ENCODE measurements at places on chromosomes 5 and 9.

GRCh38 chr9:125908136-125908535 is 161.0 kb downstream of the PBX3 start:
- no peaks in the 10 kb centered on the region for H3K27me3 ChIP-seq
- no peak for DNase-seq
- peaks cover 12% of the 10 kb centered on the region for H3K4me1 ChIP-seq
- H3K27ac ChIP-seq = no peak overlapping the region
- H3K36me3 ChIP-seq = no peaks in the 10 kb centered on the region

- no peak overlapping the region for H3K27ac ChIP-seq
- H3K4me3 ChIP-seq = no peak overlapping the region
- no peaks in the 10 kb centered on the region for H3K27me3 ChIP-seq
- DNase-seq = no peak
Measured at GRCh38 chr9:112443200-112443599, 43.4 kb upstream of the KIAA1958 start.

- H3K4me1 ChIP-seq = no peaks in the 10 kb centered on the region
- H3K27ac ChIP-seq = no peak overlapping the region
- no peak overlapping the region for H3K4me3 ChIP-seq
- no peaks in the 10 kb centered on the region for H3K27me3 ChIP-seq
Measured at GRCh38 chr5:165576678-165577275, 2071.4 kb downstream of the MAT2B start.

- no peak overlapping the region for H3K27ac ChIP-seq
- H3K4me3 ChIP-seq = no peak overlapping the region
- no peaks in the 10 kb centered on the region for H3K4me1 ChIP-seq
- peaks cover 65% of the 10 kb centered on the region for H3K27me3 ChIP-seq
Measured at GRCh38 chr9:136255896-136256890, 10.6 kb upstream of the QSOX2 start.

DNA sequence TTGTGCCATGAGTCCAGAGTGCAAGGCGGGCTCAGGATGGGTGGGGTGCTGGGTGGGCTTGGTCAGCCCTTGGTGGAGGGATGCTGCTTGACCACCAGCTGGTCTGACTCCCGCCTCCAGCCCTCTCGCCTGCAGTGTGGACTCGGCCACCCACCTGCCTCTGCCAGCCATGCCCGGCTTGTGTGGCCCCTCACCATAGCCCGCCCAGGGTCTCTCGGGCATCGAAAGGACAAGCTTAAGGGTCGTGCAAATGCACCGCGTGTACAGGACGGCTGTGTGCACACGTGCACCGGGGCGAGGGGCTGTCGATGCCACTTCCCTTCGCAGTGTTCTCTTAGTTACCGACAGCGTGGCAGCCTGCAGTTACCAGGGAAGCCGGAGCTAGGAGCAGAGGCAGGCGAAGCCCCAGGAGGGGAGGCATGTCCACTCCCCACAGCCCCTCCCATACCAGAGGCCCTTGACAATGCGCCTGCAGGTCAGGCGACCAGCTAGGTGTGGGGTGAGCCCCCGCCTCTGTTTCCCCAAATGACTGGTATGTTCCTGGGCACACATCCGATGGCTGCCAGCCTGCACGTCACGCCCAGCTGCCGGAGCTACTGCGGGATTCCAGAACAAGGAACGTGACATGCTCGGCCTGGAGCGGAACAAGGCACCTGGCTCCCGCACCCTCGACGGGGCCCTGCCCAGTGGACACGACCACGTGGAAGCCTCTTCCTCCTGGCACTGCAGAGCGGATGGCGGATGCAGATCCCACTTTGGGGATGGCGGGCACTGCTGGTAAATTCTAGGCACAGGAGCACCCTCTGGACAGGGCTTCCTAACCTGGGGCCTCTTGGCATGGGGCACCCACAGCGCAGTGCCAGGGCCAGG is 7.8 kb downstream of the LCN9 start:
- H3K27ac ChIP-seq = no peak overlapping the region
- H3K4me3 ChIP-seq = no peak overlapping the region

DNA sequence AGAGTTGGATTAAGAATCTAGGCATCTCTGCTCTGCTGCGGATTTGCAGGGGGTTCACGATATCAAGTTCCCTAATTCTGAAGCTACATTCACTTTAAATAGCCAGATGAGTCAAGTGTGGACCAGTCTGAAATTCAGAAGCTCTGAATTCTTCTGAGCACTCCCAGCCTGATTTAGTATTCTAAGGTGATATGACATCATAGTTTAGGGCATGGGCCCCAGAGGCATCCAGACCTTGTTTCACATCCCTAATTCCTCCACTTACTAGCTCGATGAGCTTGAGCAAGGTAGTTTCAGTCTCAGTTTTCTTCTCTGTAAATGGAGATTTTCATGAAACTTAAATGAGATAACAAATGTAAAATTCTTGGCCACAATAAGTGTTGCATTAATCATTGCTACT is 65.2 kb downstream of the TMEM167A start:
- no peak for DNase-seq
- no peaks in the 10 kb centered on the region for H3K36me3 ChIP-seq
- H3K27ac ChIP-seq = no peak overlapping the region
- H3K4me1 ChIP-seq = no peaks in the 10 kb centered on the region
- no peaks in the 10 kb centered on the region for H3K27me3 ChIP-seq

GRCh38 chr5:168354397-168354796 is 63.0 kb downstream of the WWC1 start:
- H3K36me3 ChIP-seq = no peaks in the 10 kb centered on the region
- no peaks in the 10 kb centered on the region for H3K4me1 ChIP-seq
- H3K4me3 ChIP-seq = no peak overlapping the region
- H3K27ac ChIP-seq = no peak overlapping the region

DNA sequence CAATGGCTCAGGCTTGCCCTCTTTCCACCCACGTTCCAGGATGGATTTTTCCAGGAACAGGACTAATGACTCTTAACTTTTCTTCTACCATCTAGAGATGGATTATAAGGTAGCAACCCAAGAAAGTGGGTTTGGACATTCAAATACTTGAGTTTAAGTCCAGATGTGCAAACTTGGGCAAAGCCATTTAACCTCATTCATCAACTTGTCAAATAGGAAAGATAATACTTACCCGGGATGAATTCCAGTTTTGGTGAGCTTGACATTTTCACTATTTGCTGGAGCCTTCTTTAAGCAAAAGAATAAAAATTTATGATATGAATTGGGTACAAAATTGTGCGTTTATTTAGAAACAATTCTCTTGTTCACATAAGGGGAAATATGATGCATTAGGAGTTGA is 44.3 kb upstream of the ZBED3 start:
- no peak for DNase-seq
- H3K27ac ChIP-seq = no peak overlapping the region
- no peaks in the 10 kb centered on the region for H3K27me3 ChIP-seq
- H3K4me3 ChIP-seq = no peak overlapping the region

DNA sequence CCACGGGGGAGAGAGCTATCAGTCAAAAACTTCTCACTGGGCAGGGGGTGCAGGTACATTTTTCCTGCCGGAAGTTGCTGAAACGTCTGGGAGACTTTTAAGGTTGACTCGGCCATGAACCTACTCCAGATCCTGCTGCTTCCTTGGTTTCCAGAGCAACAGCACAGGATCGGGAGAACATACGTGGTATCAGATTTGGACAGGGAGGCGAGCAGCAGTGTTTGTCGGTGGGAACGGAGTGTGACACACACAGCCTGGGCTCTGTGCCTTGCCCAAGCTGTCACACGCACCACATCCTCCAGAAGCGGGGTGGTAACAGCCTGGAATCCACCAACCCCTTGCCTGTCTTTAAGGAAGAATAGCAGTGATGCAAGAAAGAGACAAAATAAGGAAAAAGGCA is 276.5 kb downstream of the SLIT3 start:
- no peak for DNase-seq
- no peak overlapping the region for H3K4me3 ChIP-seq
- H3K36me3 ChIP-seq = no peaks in the 10 kb centered on the region

DNA sequence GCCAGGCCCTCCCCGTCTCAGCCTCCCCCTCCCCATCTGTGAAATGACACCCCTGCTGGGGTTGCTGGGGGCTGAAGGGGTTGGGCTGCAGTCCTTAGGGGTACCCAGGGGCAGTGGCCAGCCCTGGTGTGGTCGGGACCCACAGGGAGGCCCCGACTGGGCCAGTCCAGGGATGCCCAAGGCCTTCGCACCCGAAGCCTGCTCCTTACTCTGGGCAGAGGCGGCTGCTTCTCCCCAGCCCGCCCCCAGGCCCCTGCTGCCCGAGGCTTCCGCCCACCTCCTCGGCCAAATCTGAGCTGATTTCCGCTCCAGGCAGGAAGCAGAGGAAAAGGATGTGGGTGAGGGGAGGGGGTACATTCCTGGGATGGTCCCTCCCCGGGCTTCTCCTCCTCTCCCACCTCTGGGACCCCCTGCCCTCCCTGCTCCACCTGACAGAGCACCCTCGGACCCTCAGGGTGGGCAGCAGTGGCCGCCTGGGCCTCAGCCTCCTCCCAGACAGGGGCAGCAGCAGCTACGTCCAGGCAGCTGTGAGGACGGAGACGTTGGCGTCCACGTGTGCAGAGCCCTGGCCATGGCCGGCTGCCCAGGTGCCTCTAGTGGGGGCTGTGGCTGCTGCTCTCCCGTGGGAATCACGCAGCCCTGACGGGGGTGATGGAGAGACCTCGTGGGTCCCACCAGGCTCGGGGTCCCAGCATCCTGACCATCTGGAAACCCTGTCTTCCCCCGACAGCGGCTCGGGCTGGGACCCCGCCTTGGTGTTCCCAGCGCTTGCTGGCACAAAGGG is 4.2 kb upstream of the NRARP start:
- no peak for DNase-seq
- H3K36me3 ChIP-seq = no peaks in the 10 kb centered on the region
- H3K4me3 ChIP-seq = peak overlapping the region; percentile 39
- H3K4me1 ChIP-seq = peaks cover 53% of the 10 kb centered on the region
- no peaks in the 10 kb centered on the region for H3K27me3 ChIP-seq

DNA sequence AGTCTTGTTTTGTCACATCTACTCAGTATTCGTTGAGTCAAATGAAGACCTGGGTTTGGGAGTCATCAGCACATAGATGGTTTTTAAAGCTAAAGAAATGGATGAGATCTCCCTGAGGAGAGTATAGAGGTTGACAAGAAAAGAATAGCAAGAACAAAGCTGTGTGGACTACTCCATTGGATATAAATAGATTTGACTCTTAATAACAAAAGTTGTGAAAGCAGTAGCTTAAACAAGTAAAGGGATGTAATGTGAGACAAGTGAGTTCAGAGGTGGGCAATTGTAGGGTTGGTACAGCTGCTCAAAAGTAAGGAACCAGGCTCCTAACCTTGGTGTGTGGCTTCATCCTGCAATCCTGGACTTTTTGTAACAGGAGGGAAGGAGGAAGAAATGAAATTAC is 49.3 kb downstream of the CSNK1G3 start:
- no peak overlapping the region for H3K27ac ChIP-seq
- peaks cover 5% of the 10 kb centered on the region for H3K36me3 ChIP-seq
- no peak overlapping the region for H3K4me3 ChIP-seq
- H3K27me3 ChIP-seq = no peaks in the 10 kb centered on the region

- no peak overlapping the region for H3K4me3 ChIP-seq
- H3K36me3 ChIP-seq = no peaks in the 10 kb centered on the region
- peaks cover 23% of the 10 kb centered on the region for H3K4me1 ChIP-seq
- no peak for DNase-seq
Measured at GRCh38 chr5:126508251-126508961, 85.2 kb downstream of the GRAMD2B start.

DNA sequence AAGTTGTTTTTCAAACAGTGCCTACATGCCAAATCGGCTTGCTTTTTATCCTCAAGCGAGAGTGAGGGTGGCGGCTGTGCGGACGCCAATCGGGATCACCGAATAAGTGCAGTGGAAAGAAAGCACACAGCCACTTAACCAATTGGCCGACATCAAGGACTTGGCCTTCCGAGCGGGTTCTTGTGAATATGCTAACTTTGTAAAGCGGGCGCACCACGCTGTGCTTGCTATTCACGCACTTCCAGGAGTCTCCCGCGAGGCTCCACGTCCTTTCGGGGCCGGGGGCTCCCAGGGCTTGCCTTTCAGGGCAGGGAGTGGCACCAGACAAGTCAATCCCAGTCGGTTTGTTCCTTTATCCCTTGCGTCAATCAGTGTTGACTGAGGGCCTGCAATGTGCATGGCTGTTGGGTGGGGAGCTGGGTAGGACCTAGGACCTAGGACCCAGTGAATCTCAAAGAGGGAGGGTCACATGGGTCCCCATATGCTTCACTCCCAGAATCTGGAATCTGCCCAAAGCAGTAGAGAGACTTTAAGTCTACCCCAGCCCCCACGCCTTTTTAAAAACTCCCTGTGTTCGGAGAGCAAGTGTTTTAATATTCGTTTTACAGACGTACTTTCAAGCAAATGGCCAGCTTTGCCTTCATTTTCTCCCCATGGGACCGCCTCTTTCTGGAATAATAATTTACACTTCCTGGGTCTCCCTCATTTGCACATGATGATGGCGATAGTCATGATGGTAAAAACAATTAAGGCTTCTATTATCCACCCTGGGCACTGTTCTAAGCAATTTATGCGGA is 2.0 kb upstream of the GCNT4 start:
- no peaks in the 10 kb centered on the region for H3K36me3 ChIP-seq
- DNase-seq = no peak
- peak overlapping the region; percentile 95 for H3K27ac ChIP-seq
- peak overlapping the region; percentile 81 for H3K4me3 ChIP-seq
- H3K27me3 ChIP-seq = no peaks in the 10 kb centered on the region
- H3K4me1 ChIP-seq = peaks cover 53% of the 10 kb centered on the region

DNA sequence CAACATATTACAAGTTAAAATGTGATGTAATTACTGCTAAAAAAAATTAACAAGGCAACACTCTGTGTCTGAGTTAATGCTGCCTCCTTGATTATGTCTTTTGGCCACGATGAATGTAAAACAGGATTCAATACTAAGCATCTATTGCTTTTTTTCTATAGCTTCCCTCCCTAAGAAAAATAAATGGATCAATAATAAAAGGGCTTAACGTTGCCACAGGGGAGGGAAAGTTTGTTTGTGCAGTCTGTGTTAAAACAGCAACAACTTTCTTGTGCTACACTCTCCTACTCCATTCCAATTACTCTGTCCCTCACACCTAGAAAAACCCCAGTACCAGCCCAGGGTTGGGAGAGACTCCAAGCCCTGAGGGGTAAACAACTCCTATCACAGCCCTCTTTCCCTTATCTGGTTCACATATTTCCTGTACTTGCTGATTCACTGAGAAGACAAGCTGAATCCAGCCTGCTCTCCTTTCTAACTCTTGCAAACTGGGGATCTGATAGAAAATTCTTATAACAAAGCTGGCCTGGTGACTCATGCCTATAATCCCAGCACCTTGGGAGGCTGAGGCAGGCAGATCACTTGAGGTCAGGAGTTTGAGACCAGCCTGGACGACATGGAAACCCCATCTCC is 44.8 kb downstream of the PTPN3 start:
- H3K36me3 ChIP-seq = peaks cover 8% of the 10 kb centered on the region
- no peaks in the 10 kb centered on the region for H3K4me1 ChIP-seq
- no peaks in the 10 kb centered on the region for H3K27me3 ChIP-seq
- no peak overlapping the region for H3K27ac ChIP-seq
- DNase-seq = no peak

- H3K4me3 ChIP-seq = no peak overlapping the region
- H3K36me3 ChIP-seq = no peaks in the 10 kb centered on the region
- peaks cover 11% of the 10 kb centered on the region for H3K4me1 ChIP-seq
- no peak for DNase-seq
- H3K27me3 ChIP-seq = no peaks in the 10 kb centered on the region
Measured at GRCh38 chr9:133987946-133988665, 4.0 kb downstream of the VAV2 start.

Data from esophagus muscularis mucosa (tissue), 4 donors.